ENCODE measurements at places on chromosomes 3 and 15.

GRCh38 chr15:52308446-52309153, 13.0 kb upstream of the MYO5C start:
- no peak for DNase-seq

DNA sequence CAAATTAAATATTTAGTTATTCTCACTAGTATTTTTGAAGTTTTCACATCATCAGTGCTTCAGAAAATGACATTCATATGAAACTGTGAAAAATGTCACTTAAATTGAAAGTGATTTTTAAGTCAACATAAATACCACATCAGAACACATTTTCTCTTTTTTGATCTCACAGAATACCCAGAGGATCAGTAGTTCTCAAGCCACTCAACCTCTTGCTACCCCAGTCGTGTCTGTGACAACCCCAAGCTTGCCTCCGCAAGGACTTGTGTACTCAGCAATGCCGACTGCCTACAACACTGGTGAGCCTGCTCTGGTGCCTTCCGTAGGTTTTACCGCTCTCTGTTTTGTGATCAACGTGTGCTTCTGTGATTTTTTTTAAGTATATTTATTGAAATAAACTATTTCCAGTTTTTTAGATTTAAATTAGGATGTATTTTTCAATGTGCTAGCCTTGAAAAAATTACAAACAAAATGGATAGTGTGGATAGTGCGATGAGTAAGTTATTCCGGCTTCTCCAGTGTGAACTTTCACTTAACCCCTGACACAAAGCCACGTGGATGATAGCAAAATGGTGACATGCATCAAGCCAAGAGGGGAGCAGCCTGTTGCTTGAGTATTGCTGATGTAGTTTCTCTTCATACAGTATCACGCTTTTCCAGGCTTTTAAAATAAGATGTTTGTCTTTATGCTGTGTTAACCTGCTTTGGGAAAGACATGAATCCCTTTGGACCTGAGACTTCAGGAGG, 26.5 kb downstream of the LYSMD4 start:
- DNase-seq = no peak

DNA sequence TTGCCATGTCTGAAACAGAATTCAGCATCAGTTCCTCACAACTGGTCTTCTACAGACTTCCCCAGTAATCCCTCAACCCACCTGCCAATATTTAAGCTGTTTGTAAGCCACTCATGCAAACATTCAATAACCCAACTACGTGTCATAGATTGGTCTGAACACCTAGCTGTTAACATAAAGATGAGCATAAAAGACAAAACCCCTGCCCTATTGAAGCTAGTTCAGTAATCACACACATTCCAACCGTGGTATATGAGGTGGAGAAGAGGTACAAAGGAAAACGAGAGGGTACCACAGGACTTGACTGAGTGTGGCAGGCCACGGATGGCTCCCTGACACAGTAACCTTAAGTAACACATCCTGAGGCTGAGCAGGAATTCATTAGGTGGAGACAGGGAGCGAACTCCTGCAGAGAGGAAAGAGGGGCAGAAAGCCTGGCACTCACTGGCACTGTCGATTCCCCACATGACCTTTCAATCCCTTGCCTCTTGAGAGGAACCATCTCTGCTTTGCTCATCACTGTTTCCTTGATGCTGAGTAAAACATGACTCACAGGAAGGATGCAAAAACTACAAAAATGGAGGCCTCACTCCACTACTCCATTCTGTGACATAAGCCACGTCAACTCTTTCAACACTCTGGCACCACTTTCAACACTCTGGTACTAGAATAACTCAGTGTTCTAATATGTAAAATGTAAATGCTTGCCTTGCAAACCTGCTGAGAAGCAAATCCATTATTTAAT, 31.3 kb downstream of the RPN1 start:
- no peak for DNase-seq

DNA sequence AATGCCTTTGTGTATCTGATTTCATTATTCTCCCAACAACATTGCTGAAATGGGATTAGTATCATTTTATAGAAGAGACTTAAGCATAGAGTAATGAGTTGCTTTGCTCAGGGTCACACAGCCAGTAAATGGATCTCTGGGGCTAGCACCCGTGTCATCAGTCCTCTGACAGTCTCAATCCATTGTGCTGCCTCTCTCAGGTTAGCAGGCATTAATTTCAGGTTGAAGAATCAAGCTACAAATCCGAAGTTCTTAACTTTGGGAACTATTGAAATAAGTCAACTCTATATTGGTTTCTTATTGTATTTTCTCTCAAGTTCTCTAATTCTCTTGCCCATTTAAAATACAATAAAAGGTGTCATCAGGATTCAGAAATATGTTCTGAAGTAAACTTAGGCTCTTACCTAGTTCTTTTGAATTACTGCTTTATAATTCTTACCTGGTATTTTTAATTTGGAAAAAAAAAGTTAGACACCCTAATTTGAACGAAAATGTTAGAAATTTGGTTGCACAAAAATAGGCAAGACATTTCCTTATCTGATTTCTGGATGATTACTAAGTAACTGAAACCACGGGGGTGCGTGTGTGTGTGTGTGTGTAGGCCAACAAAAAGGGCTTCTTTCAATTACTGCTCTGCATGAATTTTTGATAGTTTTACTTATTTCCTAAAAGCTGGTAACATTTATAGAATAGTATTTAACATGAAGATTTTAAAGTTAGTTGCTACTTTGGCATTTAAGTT, 189.8 kb downstream of the MBNL1 start:
- DNase-seq = no peak
